NCI-H1092 treated with DMSO at 0.1 percent for 48 hours (cell line): ENCODE measurements at places on chromosomes 11 and 22.

DNA sequence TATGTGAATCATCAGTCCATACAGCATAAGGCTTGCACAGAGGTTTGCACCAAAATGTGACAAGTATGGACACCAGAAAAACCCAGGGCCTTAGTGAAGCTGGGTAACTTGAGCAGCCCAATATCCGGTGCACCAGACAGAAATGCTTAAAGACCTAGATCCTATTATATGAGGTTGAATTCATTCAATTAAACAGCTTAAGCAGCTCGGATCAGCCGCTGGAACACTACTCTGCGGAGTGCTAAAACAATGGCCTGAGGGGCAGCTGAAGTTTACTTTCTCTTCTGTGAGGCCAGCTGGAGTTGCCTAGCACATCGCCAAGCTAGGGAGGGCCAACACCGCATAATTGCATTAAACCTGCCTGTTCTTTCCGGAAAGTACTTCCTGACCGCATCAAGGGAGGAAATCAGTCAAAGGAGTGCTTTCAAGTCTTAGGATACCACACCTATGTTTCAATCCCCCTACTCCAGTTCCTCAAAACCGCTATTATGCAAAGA, 17.0 kb upstream of the FAM181B start:
- no peak for DNase-seq

GRCh38 chr11:83071567-83072349, at the start of gene RAB30:
TSS of gene RAB30 (minus strand) at chr11:83071897. CDS start at chr11:82997316, 74,581 bp downstream.
- peak; percentile 100 for DNase-seq

GRCh38 chr22:37098976-37099591, 10.4 kb downstream of the TMPRSS6 start:
- peak; percentile 42 for DNase-seq

GRCh38 chr22:19065929-19066328, 56.3 kb downstream of the DGCR2 start:
- DNase-seq: no peak

GRCh38 chr22:20569059-20570058, 61.9 kb downstream of the MED15 start:
- no peak for DNase-seq
